Naive B cell (primary cell): ENCODE measurements at places on chromosomes 7 and 10. TPM values are rescaled to one million over a fixed set of nuclear protein-coding genes. Genes with fewer than 3 reads are reported as not detected.

Gene NSMCE4A
- polyA plus RNA-seq = 66.4 TPM

Gene AGAP4
- polyA plus RNA-seq = not detected

Gene AKR1B15
- not detected for polyA plus RNA-seq

- no peak for DNase-seq
These were observed 31.7 kb downstream of the POLR1F start for GRCh38 chr7:19677180-19677579.

DNA sequence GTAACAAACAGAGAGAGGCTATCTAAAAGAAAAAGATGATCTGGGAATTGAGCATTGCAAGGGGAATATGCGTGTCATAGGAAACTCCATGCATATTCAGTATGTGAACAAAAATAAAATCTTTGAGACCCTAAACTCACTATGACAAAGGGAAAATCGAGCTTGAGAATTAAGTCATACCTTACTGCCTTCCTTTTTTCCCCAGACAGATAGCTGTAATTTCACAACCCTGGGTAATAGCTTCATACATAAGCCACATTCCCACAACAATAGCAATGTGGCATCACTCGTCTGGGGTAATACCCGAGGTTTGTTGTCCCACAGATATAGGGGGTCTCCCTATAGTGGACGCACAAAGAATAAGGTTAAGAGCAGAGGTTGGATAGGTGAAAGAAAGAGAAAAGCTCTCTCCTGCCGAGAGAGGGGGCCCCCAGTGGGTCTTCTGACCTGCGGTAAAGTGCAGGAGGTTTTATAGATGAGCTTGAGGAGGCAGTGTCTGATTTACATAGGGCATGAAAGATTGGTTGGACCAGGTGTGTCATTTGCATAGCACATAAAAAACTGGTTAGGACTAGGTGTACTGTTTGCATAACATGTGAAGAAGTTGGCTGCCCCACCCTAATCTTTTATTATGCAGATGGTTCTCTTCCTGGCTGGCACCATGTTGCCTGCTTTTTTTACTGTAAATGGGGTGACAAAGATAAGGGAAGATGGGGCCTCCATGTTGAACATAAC is 11.6 kb downstream of the CYP3A43 start:
- DNase-seq = no peak

DNA sequence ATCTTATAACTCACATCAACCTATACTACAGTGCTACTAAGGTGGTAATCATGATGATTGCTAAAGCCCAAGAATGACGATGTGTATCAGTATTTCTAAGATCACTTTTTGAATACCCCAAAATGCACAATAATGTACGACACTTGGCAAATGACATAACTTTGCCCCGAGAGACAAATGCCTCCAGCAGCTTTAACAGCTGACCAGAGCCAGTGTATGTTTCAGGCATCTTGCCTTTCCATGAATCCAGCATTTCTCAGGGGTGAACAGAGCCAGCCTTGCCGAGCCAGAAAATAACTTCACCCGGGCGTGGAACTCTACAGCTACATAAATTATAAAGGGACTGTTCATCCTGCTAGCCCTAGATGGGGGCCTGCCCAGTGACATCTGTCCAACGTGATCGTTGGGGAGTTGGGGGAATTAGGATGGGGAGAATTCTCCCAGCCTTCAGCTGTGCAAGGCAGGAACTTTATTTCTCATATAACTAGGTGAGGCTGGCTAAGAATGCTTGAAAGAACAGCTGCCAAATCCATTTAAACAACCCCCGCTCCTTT is 1.8 kb downstream of the IGFBP3 start:
- no peak for DNase-seq

- DNase-seq = no peak
These were observed 16.3 kb upstream of the CYREN start for GRCh38 chr7:135186841-135187253.

DNA sequence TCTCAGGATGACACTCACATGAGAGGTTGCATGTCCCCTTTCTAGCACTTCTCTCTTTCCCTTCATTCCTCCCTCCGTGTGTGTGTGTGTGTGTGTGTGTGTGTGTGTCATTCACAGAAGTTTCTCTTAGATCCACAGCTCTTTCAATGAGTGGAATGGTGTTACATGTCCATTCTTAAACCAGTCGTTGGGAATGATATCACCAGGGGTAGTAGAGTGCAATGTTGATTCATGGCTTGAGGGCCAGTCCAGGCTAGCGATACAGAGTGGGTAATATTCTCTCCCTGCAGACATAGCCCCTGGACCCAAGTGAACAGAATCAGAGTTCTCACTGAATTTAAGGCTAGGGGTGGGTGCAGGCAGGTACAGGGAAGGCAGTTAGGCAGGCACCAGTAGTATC is 187.8 kb downstream of the SDK1 start:
- DNase-seq = no peak

GRCh38 chr10:63987212-63987611 is 466.0 kb downstream of the REEP3 start:
- DNase-seq = no peak
